Activated CD8-positive, alpha-beta memory T cell treated with anti-CD3 and anti-CD28 coated beads for 36 hours (primary cell): ENCODE measurements at places on chromosomes 11 and 22. TPM values are rescaled to one million over a fixed set of nuclear protein-coding genes. Genes with fewer than 3 reads are reported as not detected.

SLC35F2 gene
- 35.5 TPM for total RNA-seq

MS4A3 gene
- not detected for total RNA-seq

MUC2 gene
- total RNA-seq: not detected

PRODH gene
- 0.13 TPM for total RNA-seq

OR52H1 gene
- total RNA-seq: not detected

APLNR gene
- not detected for total RNA-seq

C11orf16 gene
- not detected for total RNA-seq

NAALAD2 gene
- not detected for total RNA-seq

TLCD5 gene
- 2.5 TPM for total RNA-seq

DCPS gene
- 39.2 TPM for total RNA-seq

GLYATL1 gene
- not detected for total RNA-seq

EPS8L2 gene
- total RNA-seq: 14.3 TPM

DDX10 gene
- 58.1 TPM for total RNA-seq

MTMR3 gene
- total RNA-seq: 14.0 TPM

MMP27 gene
- total RNA-seq: not detected

DTX4 gene
- total RNA-seq: 0.08 TPM

OR52I2 gene
- total RNA-seq: not detected

TTLL1 gene
- total RNA-seq: 5.1 TPM

LMO1 gene
- not detected for total RNA-seq

OTOG gene
- total RNA-seq: not detected

ELP4 gene
- total RNA-seq: 21.4 TPM

ELMOD1 gene
- total RNA-seq: not detected

CDC42EP1 gene
- 0.73 TPM for total RNA-seq

APOBEC3H gene
- total RNA-seq: 11.6 TPM

FAM180B gene
- 0.15 TPM for total RNA-seq

HMGXB4 gene
- total RNA-seq: 35.9 TPM

ASPHD2 gene
- total RNA-seq: 14.5 TPM

TIMM8B gene
- 66.6 TPM for total RNA-seq

FGF4 gene
- total RNA-seq: not detected
